ENCODE measurements at places on chromosomes 3 and 15.

GRCh38 chr3:127013181-127013580 lies 30.3 kb downstream of the PLXNA1 start:
- no peak for DNase-seq

DNA sequence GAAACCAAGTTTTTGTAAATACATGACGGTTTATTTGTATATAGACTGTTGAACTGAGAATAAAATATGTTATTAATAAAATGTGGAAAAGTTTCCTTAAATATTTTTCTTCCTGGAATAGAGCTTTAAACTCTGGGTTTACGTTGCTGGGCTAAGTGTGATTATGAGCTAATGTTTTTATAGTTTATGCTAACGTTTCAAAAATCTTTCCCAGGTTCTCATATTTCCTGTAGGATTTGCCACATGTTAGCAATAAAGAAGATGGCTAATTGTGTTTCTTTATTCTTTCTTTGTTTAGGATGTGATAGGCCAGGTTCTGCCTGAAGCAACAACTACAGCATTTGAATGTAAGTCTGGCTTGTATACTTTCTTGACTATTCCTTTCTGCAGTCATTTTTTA lies 7.2 kb downstream of the MAP2K5 start:
- no peak for DNase-seq

DNA sequence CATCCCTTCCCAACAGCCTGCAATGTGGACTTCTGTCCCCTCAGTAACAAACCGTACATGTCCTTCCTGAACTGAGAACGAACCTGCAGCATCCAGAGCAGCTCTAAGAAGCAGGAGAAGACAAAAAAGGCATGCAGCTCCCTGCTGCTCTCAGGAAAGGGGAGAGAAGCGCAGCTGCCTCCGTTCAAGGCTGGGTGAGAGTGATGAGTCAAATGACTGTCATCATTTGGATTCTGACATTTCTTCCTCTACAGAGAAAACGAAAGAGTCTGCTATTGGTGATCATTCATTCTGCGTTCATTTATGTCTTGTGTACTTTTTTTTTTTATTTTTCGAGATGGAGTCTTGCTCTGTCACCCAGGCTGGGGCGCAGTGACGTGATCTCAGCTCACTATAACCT lies 677.8 kb downstream of the FHIT start:
- no peak for DNase-seq

GRCh38 chr3:55870594-55870993 lies 383.5 kb upstream of the WNT5A start:
- no peak for DNase-seq

DNA sequence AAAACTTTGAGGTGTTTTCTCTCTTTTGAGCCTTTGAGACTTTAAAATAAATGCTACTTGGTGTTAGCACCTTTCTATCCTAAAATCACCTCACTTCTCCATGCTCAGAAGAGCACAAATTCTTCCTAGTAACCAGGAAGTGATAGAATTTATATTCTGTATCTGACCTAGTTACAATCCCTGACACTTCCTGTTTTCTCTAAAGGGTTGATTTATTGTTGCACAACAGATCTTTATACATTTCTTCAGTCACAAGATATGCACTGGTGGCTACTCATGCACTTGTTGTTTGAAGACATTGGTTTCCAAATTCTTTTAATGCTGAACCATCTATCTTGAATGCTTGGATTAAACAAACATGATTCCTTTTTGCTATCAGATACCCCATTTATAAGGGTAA lies 47.2 kb upstream of the CNTN3 start:
- DNase-seq, result no peak

GRCh38 chr3:13462125-13462629 lies 17.9 kb upstream of the HDAC11 start:
- DNase-seq, result no peak

DNA sequence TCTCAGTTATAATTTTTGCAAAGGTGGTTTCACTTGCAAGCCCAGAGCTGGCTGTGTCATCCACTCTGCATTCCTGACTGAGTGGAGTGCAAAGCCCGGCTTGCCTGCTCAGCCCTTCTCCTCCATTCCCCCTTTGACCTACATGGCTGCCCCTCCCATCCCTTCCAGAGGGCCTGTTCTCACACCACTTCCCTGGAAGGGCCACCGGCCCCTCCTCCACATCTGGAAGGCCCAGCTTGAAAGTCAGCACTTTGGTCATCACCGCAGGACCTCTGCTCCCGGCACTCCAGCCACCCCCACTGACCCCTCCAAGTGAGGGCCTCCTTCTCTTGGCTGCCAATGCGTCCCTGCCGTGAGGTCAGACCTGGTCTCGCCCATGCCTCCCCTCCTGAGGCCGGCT lies 74.1 kb upstream of the RNF7 start:
- no peak for DNase-seq

- DNase-seq, result peak; percentile 2
Measured at GRCh38 chr15:26838742-26839460, 28.0 kb upstream of the GABRA5 start.

DNA sequence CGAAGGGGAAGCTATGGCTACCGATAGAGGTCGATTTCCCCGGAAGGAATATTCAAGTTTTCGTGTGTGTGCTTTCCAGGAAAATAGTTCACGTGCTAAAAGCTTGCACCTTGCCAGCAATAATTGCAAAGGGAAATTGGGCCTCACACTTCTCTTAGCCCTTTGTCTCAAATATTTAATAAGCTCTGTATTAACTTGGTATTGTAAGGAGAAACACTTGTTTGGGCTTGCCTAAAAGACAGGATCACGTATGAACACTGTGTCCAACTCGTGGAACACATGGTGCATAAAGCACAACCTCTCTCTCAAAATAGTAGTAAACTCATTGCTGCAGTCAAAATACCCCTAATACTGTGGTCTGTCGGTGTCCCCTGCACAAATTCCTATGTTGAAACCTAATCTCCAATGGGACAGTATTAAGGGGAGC lies 352 bp upstream of the TMF1 start:
- no peak for DNase-seq

DNA sequence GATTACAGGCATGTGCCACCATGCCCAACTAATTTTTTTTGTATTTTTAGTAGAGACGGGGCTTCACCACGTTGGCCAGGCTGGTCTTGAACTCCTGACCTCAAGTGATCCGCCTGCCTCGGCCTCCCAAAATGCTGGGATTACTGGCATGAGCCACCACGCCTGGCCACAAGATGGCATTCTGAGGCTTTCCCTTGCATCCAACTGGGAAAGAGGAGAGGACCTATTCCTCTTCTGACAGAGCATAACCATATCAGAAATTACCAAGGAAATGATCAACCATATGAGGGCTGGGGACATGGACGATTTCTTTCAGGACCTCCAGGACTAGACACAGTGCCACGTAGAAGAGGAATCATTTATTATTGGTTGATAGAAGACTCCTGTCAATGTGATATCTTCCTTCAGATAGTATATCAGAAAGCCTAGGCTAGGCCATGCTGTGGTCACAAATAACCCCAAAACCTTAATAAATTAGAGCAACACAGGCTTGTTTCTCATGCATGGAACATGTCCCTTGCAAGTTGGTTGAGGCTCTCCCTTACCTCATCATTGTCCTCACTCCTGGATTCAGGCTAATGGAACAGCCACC lies 372.3 kb upstream of the IL12A start:
- no peak for DNase-seq

DNA sequence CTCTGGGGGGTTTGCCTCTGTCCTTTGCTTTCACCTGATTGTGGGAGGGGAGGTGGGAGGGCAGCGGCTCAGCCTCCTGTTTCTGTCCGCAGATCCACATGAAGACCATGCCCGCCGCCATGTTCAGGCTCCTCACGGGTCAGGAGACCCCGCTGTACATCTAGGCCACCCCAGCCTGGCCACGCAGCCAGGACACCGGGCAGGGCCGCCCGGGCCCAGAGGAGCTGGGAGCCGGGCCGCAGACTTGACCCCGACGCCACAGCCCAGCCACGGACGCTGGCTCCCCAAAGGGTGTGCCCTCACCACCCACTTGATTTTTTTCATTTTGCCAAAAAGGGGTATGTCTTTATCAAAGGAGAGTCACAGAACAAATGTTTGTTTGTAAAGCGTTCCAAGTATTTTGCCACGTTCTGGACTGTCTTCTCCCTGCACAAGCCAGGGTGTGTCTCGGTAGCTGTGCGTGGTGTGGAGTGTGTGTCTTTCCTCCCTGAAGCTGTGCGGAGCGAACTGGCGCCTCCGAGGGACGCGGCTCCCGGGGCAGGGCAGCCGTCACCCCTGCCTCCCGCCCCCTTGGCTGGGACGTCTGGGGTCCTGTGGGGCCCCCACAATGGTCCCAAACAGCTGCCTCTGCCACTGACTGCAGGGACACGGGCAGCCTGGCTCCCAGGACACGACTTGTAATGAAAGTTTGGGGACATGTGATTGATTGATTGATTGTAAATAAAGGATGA lies 152.5 kb downstream of the NSMCE3 start:
- DNase-seq, result no peak

- no peak for DNase-seq
Measured at GRCh38 chr15:36970522-36970921, 129.8 kb downstream of the MEIS2 start.

GRCh38 chr15:52021128-52021671 lies 2.2 kb downstream of the MAPK6 start:
- DNase-seq, result peak; percentile 73

DNA sequence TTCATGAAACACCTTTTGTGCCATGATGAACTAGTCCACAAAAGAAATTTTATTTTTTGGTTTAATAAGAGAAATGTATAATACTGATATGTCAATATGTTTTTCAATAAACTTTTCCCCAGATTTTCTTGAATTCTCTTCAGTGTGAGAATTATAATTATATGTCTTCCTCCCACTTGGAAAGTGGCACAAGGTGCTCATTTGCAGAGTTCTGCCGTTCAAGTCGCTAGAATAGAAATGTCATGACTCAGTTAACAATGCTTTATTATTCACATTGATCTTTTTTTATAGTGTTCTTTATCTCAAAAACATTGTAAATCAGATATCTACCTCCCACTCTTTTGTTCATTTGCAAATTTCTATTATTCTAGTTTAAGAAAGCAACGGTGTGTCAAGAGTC lies 87.3 kb downstream of the MDFIC2 start:
- no peak for DNase-seq

All from stimulated activated CD4-positive, alpha-beta T cell treated with anti-CD3 and anti-CD28 coated beads, Interleukin-1b, Interleukin-23, amount 100 ng/mL, for 48 hours (primary cell).